ENCODE measurements at places on chromosomes 2 and 18.

GRCh38 chr2:19503915-19504314 lies 145.5 kb upstream of the OSR1 start:
- no peak for DNase-seq

GRCh38 chr2:11396467-11397445 lies 52.3 kb upstream of the ROCK2 start:
- DNase-seq, result no peak

- no peak for DNase-seq
These were observed 135.7 kb upstream of the EPC2 start for GRCh38 chr2:148508878-148509287.

DNA sequence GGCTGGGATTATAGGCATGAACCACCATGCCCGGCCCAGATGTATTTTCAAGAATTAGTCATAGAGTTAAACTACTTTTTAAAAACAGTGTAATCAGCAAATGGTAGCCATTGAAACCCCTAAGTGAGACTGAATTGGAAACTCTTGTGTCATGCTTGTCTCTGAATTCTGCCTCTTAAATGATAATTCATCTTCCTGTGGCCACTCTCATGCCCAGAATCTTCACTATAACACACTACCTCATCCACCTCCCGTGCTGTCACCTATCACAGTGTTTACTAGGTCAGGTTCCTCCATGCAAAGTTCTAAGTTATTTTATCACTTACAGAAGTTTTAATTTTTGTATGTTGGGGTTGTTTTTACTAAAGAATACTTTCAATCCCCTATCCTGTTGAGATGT lies 197.5 kb downstream of the PHLPP1 start:
- no peak for DNase-seq

DNA sequence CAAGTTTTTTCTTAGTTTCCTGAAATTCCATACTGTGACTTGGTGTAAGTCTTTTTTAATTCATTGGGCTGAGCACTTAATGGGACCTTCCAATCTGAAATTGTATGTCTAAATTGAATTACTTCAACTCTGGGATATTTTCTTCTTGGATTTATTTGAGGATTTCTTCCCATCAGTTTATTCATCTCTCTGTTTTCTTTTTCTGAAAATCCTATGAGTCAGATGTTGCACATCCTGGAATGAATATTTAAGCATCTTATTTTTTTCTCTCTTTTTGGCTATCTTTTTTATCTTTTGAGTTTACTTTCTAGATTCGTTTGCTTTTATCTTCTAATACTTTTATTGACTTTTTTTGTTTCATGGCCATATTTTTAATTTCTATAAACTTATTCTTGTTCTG lies 55.4 kb upstream of the ACYP2 start:
- no peak for DNase-seq

DNA sequence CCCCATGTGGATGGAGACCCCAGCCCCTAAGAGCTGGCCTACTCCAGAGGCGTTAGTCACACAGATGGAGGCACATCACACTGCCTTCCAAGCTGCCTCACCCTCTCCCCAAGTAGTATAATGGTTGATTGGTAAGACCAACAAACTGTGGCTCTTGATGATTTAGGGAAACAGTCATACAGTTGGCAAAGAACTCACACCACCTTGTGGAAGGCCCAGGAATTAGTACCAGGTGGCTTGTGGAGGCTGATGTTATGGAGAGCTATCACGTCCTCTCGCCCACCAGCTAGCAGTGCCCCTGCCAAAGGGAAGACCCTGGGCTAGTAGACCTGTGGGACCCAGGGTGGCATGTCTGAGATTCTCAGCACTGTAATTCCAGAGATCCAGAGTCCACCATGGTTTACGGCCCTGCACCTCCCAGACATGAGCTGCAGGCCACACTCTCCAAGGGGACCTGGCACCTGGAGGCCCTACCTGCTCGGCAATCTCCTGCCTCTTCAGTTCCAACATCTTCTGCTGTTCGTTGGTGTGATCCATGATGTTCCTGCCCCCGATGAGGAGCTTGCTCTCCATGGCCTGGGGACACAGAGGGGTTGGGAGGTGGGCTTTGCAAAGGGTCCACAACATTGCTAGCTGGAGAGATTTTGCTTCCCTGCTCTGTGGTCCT lies 26.3 kb downstream of the KIF3C start:
- no peak for DNase-seq

DNA sequence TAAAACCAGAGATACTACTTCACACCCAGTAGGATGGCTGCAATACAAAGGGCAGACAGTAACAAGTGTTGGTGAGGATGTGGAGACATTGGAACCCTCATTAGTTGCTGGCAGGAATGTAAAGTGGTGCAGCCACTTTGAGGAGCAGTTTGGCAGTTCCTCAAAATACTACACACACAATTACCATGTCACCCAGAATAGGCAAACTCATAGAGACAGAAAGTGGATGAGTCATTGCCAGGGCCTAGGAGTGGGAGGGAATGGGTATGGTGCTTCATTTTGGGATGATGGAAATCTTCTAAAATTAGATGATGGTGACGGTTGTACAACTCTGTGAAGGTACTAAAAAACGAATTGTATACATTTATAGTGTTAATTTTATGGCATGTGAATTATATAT lies 54.8 kb downstream of the ATP9B start:
- no peak for DNase-seq

DNA sequence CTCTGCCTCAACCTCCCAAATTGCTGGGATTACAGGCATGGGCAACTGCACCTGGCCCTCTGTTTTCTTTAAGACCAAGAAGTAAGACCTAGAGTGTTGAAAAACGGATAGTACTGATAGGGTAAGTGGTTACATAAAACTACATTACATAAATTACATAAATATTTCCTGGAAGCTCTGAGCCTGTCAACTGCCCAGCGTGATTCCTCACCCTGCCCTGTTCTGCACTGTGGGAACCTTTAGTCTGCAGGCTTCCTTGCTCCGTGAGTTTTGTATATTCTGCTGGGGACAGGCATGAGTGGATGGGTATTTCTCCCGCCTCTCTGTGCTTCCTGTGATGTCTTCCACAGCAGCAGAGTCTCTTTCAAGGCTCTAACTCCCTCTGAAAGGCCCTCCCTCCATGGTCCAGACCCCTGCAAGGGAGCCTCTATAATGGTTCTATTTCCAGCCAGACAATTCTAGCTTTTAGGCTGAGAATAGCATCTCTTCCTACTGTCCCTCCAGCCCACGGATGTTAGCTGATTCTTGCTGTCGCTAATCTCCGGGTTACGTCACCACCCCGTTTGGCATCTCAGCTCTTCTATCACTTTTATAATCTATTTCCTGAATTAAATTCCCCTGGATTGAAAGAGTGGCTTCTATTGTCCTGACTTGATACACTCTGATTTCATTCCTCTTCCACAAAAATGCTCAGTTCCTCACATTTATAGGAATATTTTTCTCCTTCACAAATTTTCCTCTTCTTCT lies 49.5 kb upstream of the PLEKHM3 start:
- no peak for DNase-seq

DNA sequence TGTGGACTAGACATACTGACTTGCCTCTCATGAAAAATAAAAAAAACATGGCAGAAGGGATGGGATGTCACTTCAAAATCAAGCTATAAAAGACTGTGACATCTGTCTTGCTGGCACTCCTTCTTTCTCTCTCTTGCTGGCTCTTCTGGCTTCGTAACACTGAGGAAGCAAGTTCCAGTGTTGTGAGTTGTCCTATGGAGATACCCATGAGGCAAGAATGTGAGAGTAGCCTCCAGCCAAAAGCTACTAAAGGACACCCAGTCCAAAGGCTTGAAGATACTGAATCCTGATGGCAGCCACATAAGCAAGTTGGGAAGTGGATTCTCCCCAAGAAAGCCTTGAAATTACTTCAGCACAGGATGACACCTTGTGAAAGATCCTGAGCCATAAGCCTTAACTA lies 376.1 kb upstream of the TMEFF2 start:
- DNase-seq, result no peak

- DNase-seq, result peak; percentile 67
These were observed 82.9 kb downstream of the GRB14 start for GRCh38 chr2:164538240-164538866.

DNA sequence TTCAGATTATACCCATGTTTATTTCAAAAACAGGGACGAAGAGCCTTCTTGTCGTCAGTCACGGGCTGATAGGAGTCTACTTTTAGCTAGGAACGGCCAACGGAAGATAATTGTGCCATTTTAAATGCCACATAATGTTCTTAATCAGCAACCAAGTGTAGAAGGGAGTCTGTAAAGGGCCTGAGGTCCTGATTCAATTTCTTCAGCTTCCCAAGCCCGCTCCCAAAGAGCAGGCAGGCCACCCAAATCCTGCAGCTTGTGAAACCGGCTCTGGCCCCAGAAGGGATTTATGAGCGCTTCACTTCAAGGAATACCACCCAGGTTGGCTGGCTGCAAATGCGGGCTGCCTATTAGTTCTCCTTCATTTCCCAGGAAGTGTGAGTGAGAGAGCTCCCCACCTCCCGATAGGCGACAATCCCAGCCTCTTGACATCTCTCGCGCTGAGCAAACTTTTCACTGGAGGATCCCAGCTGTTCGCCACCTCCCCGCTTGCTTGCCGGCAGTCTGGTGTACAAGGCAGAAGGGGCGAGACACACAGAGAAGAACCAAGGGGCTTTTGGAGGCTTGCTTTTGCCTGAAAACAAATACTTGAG lies 272.9 kb downstream of the CDH20 start:
- peak; percentile 55 for DNase-seq

- DNase-seq, result no peak
These were observed 206.4 kb upstream of the SMAD2 start for GRCh38 chr18:48136827-48137373.

DNA sequence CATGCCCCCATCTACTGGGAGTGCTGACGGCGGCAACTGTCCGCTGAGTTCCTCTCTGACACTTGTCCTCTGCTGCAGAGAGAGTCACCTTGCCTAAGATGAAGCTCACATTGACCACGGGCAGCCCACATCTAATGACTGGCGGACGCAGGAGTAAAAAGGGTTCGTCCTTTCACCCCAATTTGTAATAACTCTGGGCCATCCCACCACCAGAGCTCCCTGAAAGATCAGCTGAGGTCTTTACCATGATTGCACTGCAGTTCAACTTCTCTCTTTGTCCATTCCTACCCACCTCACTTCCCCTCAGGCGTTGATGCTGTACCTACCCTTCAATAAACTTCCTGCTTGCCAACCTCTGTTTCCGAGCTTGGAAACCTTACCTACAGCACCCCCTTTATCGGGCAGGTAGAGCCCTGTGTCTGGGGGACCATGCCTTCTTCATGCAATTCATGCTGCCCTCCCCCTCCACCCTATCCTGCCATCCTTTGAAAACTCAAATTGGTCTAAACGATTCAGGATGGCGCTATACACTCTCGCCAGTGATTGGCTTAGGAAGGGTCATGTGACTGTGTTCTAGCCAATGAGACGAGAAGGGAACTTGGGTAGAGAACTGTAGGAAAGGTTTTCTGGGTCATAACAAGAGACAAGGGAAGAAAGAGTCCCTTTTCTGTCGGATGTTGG lies 10.3 kb upstream of the B3GNT2 start:
- DNase-seq, result no peak

DNA sequence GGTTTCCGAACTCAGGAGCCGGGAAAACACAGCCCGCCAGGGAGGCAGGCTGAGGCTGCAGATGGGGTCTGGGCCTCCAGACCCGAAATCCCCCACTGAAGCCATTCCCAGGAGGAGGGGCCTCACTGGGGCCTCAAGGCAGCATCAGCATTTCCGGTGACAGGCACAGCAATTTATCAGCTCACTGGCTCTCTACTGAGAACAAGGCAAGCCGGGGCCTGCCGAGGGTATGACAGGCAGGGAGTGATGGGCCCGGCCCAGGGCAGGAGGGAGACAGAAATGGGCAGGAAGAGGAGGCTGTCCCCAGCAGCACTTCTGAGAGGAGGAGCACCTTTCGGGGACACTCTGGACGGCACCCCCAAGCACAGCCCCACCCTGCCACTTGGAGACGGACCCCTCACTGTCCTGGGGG lies 12.5 kb downstream of the SDC1 start:
- DNase-seq, result peak; percentile 60

- no peak for DNase-seq
These were observed 460.8 kb upstream of the CDH20 start for GRCh38 chr18:60872434-60872833.

DNA sequence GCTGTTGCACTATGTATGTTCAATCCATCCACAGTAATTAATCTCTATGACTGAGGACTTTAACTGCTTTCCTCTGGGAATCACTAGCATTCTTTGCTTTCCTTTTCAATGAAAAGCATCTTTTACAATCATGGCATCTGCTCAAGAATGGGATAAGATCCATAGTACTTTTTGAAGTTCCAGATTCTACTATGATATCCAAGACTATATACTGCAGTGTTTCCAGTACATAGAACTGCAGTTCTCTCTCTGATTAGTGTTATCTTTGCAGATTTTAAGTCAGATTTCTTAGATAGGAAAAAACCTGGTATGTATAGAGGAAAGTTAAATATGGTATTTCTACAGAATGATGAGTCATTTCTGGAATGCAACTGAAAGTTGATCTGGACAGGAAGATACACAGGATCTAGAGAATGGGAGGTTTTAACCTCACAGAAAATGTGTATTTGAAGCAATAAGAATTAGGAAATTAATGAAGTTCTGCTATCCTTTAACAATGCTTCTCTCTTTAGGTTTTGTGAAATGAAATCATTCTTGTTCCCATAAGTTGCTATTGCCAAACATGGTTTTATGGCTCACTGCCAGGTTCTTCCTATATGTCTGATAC lies 670.7 kb downstream of the ERBB4 start:
- DNase-seq, result no peak

DNA sequence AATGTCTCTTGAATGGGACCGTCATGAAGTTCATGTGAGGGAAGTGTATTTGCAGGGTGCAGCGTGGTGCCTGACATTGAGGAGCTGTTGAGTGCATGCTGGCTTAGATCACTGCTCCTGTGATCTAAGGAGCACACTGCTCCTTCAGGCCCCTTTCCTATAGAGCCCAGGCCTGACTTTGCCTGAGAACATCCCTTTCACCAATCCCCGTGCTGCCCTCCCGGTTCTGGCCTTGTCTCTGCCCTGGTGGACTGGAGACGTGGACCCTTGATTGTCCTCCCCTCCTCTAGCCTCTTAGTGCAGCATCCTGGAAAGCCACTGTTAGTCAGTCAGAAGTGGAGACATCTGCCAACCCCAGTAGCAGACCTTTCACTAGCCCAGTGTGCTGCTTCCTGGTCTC lies 323.6 kb upstream of the HS6ST1 start:
- DNase-seq, result no peak

DNA sequence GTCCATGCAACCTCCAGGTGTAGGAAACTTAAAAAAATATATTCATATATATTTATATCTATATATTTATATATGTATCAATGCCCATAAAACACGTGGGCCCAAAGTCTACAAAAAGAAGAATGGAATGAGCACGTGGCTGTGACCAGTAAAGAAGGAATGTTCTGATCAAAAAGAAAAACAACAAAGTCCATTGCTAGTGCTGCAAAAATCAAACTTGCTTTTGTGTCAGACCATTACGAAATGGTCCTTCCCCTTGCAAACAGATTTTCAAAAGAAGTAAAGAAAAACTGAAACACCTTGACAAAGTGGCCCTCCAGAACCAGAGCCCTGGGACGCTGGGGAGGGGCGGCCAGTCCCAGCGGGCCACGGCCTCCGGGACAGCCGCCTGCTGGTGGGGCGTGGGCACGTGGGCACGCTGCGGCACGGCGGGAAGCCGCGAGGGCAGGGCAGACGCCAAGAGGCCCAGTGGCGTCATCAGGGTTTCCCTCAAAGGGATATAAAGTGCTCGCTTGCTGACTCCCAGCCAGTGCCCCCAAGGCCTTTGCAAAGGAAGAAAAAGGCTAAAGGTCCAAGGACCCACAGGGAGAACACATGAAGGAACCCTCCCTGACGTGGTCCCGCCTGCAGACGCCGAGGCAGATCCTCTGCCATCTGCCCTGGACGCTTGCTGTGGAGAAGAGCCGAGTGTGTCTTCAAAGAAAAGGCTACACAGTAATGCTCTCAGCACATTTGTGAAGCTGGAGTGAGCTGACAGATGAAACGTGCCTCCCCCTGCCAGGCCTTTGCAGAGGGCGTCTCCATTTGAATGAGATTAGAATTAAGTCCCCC lies 201.8 kb downstream of the TWIST2 start:
- no peak for DNase-seq

All from kidney tubule cell (primary cell).